ENCODE measurements at places on chromosomes 13 and 19.

- no peak for DNase-seq
Observed at GRCh38 chr13:38697628-38698333, 10.9 kb downstream of the FREM2 start.

DNA sequence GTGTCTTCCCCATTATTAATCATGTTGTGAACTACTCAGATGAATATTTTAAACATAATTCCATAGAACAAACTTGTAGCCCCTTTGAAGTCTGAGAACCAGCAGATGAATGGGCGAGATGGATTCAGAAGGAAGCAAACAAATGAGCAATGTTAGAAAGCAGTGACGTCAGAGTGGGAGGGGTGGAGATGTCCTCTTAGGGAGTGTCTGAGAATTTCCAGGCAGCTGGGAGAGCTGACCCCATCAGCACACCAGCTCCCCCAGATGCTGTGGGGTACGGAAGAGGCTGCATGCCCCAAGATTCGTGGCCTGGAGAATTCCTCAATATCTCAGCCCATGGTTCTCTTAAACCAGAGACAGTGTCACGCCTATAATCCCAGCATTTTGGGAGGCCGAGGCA, 68.6 kb downstream of the DPF1 start:
- no peak for DNase-seq

DNA sequence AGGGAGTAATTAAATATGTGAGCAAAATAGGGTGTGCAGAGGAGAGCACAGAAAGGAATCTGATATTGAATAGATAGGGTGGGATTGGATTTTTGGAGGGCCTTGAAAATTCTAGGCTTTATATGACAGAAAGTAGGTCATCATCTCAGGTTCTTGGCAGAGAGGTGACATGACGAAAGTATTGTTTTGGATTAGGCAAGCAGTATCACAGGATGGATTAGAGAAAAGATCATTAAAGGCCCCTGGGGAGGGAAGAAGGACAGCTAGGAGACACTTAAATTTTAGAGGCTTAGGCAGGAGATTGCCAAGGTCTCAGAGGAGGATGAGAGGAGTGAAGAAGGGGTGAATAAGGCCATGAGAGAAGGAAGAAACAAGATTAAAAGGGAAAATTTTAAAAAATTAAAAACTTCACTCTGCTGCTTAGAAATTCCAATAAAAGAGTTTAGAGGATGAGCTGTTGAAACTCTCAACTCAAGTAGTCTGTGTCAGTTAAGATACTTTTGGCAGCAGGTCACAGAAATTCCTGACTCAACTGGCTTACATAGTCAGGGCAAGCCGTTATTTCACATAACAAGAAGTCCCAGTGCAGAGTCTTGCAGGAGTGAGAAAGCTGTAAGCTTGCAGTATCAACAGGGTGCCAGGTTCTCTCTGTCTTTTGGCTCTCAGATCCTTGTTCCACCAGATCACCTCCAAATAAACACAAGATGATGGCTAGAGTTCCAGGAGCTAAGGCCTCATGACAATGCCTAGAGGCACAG, 8.8 kb downstream of the GPC6 start:
- DNase-seq: no peak

GRCh38 chr13:113991191-113991669, 17.4 kb upstream of the C13orf46 start:
- DNase-seq: no peak

GRCh38 chr13:33087091-33087490, 70.9 kb downstream of the KL start:
- DNase-seq: no peak

DNA sequence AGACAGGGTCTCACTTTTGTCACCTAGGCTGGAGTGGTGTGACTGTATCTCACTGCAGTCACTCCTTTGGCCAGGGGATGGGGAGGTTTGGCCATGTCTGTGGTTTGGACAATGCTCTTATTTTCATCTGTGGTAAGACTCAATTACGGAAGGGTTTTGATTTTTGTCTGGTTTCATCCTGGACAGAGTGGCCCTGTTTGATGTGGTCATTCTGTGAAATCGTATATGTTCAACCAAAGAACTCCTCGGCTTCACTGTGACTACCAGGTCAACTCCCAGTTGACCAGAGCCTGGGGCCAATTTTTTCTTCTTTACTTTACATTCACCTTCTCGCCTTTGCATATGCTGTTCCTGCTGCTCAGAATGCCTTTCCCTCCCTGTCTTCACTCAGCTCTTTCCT, 6.8 kb upstream of the CCDC124 start:
- no peak for DNase-seq

All from NCI-H2081 treated with DMSO at 0.1 percent for 48 hours (cell line).